ENCODE measurements at places on chromosomes 2 and 18. TPM values are rescaled to one million over a fixed set of nuclear protein-coding genes. Genes with fewer than 3 reads are reported as not detected.
A peak's percentile ranks its signal among the peaks of the same experiment; 100 is the strongest.

Gene DPP4
- total RNA-seq = 20.8 TPM

- no peak for DNase-seq
Observed at GRCh38 chr2:69309351-69310110, 77.5 kb downstream of the GFPT1 start.

DNA sequence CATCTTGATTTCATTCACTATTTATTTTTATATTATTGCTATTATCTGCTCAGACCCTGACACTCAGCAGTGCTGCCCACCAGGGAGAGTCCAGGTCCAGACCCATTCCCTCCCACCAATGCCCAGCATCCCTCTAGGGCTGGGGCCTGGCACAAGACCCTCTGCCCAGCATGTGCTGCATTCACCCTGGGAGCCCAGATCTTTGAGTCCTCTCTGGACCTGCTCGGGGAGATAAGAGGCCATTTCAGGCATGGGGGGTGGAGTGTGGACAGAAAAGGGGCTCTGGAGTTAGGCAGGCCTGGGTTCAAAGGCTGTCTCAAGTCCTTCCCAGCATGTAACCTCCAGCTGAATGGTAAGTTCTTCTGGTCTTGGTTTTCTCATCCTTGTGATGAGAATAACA lies 209.6 kb downstream of the CYP26B1 start:
- no peak for DNase-seq

DNA sequence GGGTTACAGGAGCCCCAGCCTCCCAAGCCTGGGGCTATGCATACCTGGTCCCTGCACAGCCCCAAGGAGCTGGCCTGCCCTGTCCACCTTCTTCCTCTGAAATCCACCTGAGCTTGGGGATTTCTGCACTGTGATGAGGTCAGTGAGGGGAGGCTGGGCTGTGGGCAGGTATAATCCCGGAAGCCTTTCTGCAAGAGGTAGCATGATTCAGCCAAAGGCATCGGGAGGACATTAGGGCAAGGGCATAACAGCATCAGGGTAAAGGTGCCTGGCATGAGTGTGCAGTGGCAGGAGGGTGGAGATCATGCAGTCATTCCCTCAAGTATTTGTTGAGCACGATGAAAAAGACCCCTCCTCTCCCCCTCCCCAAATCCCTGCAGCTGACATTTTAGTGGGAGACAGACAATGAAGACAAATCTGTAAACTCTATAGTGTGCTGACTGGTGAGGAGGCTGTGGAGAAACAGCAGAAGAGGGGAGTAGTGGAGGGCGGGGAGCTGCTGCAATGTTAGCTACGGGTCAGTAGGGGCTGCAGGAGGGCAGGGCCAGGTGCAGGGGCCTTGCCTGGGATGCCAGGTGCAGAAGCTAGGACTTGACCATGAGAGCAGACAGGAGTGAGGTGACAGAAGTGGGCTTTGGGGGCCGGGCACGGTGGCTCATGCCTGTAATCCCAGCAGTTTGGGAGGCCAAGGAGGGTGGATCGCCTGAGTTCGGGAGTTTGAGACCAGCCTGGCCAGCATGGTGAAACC lies 18.7 kb downstream of the ZFP36L2 start:
- no peak for DNase-seq

DNA sequence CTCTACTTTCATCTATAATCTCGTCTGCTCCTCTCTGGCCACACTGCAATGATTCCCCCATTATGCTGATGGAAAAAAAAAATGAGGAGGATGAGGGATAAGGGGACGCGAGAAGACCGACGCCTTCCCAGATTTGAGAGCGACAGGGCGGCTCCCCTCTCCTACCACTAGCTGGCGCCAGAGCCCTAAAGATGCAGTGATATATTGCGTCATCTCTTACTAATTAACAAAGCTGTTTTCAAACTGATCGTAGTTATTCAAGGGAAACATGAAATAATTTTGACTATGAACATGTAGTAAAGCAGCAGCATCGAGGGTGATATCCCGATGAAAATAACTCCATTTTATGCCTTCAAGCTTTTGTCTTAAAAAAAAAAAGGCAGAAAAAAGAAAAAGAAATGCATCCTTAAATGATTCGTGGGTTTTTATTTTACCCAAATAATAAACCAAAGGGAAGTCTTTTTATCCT lies 48.0 kb upstream of the HNRNPA3 start:
- DNase-seq = peak; percentile 69

- no peak for DNase-seq
Observed at GRCh38 chr2:1482253-1482675, 69.0 kb downstream of the TPO start.

GRCh38 chr2:204018717-204019116 lies 82.2 kb downstream of the ICOS start:
- DNase-seq = no peak

- DNase-seq = peak; percentile 57
Observed at GRCh38 chr2:215409331-215410127, 26.3 kb downstream of the FN1 start.

Gene CFAP65
- not detected for total RNA-seq

DNA sequence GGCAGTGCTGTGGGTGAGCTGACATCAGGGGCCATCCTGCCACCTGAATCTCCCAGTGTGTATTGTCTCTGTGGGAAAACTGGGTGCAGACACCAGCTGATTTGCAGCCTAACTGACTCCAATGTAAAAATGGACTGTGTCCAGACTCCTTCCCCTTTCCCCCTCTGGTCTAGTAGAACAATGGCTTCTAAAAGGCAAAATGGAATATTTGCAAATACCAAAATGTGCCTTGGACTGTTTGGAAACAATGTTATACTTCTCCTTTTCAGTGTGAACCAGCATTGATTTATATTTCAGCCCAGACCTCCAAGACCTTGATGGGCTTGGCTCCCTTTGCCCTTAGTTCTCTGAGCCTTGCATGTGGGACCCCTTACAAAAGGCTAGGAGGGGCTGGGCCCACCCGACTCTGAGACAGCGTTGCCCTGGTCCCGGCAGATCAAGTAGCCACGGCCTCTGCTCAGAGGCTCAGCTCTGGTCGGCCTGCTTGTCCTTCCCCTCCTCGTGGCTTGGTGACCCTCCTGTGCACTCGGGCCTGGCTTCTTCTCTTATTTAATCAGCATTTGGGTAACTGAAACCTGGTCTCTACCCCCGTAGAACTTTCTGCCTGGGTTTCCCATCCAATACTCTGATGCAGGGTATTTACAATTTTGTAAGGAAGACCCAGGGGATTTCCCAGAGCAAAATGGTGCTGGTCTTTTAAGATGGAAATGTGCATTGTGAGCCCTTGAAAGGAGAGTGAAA lies 18.0 kb upstream of the ACKR3 start:
- no peak for DNase-seq

Data from activated naive CD8-positive, alpha-beta T cell treated with anti-CD3 and anti-CD28 coated beads for 36 hours (primary cell).